Esophagus squamous epithelium (tissue), 5 donors: ENCODE measurements at places on chromosomes 4 and X.

DNA sequence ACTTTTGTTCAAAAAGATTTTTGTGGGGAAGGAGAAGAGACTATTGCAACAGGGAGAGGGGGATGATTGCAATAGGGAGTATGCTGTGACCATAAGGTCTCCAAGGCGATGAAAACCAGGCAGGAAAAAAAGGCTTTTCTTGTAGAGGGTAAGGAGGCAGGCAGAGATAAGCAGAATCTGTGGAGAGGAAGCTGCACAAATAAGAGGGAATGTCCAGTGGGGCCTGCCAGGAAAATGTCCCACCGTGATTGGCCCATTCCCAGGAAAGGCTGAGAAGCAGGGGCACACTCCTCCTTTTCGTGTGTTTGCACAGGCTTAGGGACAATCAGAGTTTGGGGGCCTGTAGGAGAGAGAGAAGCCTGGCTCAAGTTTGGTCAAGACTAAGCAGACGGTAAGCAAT lies 29.1 kb downstream of the SPACA5 start:
- no peak for DNase-seq
- H3K27me3 ChIP-seq: no peaks in the 10 kb centered on the region
- no peak overlapping the region for H3K4me3 ChIP-seq
- H3K36me3 ChIP-seq: no peaks in the 10 kb centered on the region

DNA sequence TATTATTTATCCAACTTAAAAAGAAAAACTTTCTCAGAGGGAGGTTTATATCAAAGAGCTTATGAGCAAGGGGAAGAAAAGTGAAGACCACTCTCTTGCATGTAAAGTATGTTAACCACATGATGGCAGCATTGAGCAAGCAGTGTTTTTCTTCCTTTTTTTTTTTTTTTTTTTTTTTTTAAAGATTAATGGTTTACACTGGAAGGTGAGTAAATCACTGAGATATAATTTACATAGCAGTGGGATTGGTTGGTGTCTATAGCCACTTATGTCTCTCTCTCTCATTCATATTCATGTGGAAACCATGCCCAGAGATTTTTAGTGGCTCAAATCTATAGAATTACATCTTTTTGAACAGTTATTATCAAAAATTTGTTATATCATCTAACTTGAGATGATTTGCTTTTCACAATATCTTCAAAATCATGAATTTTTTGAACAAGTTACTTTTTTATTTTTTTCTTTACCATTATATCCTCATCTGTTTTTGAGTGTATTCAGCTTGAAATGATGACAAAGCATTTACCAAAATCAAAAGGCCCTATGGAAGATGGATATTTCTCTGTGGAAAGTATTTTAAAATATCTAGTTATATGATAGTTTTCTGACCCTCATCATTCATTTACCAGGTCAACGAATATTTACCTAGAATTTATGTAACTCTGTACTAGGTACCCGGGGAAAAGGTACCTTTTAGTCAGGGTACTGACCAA lies 31.6 kb downstream of the MTHFD2L start:
- no peaks in the 10 kb centered on the region for H3K4me1 ChIP-seq
- H3K27me3 ChIP-seq: no peaks in the 10 kb centered on the region
- H3K4me3 ChIP-seq: no peak overlapping the region
- H3K27ac ChIP-seq: no peak overlapping the region

- DNase-seq: no peak
- H3K27me3 ChIP-seq: no peaks in the 10 kb centered on the region
- H3K4me1 ChIP-seq: no peaks in the 10 kb centered on the region
- H3K4me3 ChIP-seq: no peak overlapping the region
- H3K36me3 ChIP-seq: no peaks in the 10 kb centered on the region
- no peak overlapping the region for H3K27ac ChIP-seq
These were observed 37.2 kb downstream of the LIMCH1 start for GRCh38 chr4:41575207-41575606.

GRCh38 chrX:39443240-39443639 lies 642.0 kb downstream of the MID1IP1 start:
- H3K36me3 ChIP-seq: no peaks in the 10 kb centered on the region
- DNase-seq: no peak
- H3K4me1 ChIP-seq: no peaks in the 10 kb centered on the region
- no peak overlapping the region for H3K4me3 ChIP-seq
- H3K27me3 ChIP-seq: no peaks in the 10 kb centered on the region
- H3K27ac ChIP-seq: no peak overlapping the region

GRCh38 chr4:141229408-141230101 lies 8.9 kb downstream of the ZNF330 start:
- H3K27ac ChIP-seq: no peak overlapping the region
- DNase-seq: no peak
- H3K27me3 ChIP-seq: no peaks in the 10 kb centered on the region
- H3K4me3 ChIP-seq: no peak overlapping the region
- H3K4me1 ChIP-seq: peaks cover 4% of the 10 kb centered on the region

- H3K27ac ChIP-seq: no peak overlapping the region
- H3K4me1 ChIP-seq: no peaks in the 10 kb centered on the region
- no peaks in the 10 kb centered on the region for H3K36me3 ChIP-seq
- no peak for DNase-seq
These were observed 36.6 kb downstream of the PCYT1B start for GRCh38 chrX:24610516-24610915.

DNA sequence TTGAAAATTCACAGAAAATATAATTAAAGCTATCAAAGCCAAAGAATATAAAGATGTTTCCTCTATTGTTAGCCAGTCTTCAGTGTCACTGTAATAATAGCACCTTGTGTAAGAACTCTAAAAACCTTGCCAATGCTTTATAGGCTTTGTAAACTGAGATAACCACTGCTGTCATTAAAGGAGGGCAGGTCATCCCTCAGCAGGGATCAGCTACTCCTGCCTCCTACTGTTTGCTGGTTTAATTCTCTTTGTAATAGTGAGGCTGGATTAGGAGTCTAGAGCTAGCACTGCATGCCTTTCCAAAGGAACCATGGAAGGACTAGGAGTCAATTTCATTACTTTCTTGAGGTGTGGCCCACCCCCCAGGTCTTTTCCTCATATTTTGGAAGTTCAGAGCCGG lies 46.2 kb downstream of the FHIP1A start:
- H3K4me3 ChIP-seq: no peak overlapping the region
- peaks cover 26% of the 10 kb centered on the region for H3K4me1 ChIP-seq
- no peak for DNase-seq
- H3K27me3 ChIP-seq: no peaks in the 10 kb centered on the region
- no peak overlapping the region for H3K27ac ChIP-seq

DNA sequence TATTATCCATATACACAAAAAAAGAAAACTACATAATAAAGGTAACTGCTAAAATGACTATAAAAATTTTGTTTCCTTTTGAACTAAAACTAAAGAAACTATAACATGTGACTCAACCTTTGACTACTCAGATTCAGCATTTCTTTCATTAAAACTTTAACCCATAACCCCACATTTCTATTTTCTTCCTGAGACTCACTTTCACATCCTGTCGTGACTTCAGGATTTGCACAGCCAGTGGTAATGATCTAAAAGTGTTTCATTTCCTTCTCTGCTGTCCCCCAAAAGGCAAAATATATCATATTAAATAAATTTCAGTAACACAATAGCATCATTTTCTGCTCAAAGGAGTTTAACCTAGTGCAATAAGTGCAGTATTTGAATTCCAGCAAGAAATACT lies 1022.4 kb upstream of the DIAPH2 start:
- H3K36me3 ChIP-seq: no peaks in the 10 kb centered on the region
- H3K4me3 ChIP-seq: no peak overlapping the region
- DNase-seq: no peak
- no peaks in the 10 kb centered on the region for H3K4me1 ChIP-seq

DNA sequence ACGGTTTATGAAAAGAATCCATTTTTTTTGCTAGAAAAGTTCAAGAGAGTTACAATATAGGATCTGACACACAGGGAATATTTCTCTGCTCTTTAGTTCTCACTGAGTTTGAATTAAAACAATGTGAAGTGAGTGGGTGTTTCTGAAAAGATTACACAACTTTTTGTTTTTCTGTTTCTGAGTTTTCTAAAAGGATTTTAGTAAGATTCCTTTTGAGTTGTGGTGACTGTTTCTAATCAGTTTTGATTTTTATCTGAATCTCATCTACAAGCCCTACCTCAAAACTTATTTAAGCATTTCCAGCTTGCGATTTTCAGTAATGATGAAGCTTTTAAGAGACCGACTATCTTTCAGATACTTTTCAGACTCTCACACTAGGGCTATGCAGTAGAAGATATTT lies 141.7 kb downstream of the GPAT3 start:
- no peaks in the 10 kb centered on the region for H3K36me3 ChIP-seq
- H3K27me3 ChIP-seq: no peaks in the 10 kb centered on the region
- no peak overlapping the region for H3K27ac ChIP-seq
- no peak overlapping the region for H3K4me3 ChIP-seq
- no peaks in the 10 kb centered on the region for H3K4me1 ChIP-seq

DNA sequence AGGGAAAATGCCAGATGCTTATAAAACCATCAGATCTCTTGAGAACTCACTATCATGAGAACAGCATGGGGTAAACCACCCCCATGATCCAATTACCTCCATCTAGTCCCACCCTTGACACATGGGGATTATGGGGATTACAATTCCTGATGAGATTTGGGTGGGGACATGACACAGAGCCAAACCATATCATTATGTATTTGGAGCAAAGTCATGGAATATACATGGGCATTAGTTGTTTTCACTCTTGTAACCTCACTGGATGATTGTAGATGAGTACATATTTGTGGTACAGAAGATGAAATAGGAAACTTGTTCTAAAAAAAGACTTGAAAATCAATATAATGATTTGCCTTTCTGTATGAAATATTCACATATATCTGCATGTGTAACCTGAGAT lies 674.5 kb upstream of the BOD1L1 start:
- H3K4me3 ChIP-seq: no peak overlapping the region
- no peaks in the 10 kb centered on the region for H3K4me1 ChIP-seq
- H3K36me3 ChIP-seq: no peaks in the 10 kb centered on the region
- H3K27me3 ChIP-seq: no peaks in the 10 kb centered on the region
- no peak for DNase-seq

DNA sequence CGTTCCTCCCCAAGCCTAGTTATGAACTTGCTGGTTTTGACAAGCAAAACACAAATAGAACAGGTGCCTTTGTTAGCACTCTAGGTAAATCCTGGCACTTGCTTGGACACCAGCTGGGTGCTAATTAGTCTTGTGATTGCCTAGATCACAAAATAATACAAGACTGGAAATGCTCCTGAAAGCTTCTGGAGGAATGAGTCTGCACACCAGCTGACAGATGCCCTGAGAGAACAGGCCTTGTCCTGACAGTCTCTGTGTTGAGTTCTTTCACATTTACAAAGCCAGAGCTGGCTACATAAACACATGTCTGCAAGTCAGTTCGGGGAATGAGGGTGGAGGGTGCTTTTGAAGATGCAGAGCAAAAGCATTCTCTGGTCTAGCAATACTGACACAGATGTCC lies 93.8 kb downstream of the ELOVL6 start:
- H3K27me3 ChIP-seq: no peaks in the 10 kb centered on the region
- no peaks in the 10 kb centered on the region for H3K36me3 ChIP-seq
- H3K4me1 ChIP-seq: peaks cover 4% of the 10 kb centered on the region
- no peak overlapping the region for H3K27ac ChIP-seq

DNA sequence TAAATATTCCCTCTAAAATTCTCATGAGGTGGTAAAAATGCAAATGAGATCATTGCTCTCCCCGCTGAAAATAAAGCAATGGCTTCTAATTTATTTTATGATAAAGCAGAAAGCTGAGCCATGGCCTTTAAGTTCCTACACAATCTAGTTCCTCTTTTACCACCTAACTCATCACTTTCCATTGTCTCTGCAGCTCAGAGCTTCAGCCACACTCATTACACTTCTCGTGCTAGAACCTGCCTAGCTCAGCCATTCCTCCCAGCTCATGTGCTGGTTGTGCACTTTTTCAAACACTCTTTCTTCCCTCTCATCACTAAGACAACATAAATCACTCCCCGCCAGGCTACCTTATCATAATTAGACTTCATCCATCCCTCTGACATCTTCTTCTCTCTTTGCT lies 1112.1 kb upstream of the PRKX start:
- no peak for DNase-seq
- no peaks in the 10 kb centered on the region for H3K4me1 ChIP-seq
- no peak overlapping the region for H3K27ac ChIP-seq
- H3K36me3 ChIP-seq: no peaks in the 10 kb centered on the region
- H3K4me3 ChIP-seq: no peak overlapping the region

DNA sequence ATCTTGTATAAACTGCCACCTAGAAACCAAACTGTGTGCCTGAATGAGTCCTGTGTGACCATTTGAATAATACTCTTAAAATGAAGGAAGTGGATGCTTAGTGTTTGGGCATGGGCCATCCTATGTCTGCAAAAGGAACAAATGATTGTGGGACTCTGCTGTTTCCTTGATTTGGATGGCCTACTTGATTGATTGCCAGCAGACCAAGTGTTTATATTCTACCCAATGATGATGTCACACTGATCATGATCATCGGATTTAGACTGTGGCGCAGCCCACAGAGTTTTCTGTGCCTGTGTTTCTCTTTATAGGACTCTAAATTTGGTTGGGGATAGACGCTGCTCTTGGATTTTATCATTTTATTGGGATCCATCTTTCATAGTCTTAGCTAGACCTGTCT lies 4.4 kb downstream of the SEPTIN11 start:
- H3K36me3 ChIP-seq: no peaks in the 10 kb centered on the region
- H3K4me1 ChIP-seq: peaks cover 9% of the 10 kb centered on the region
- no peak overlapping the region for H3K4me3 ChIP-seq
- no peak overlapping the region for H3K27ac ChIP-seq
- no peaks in the 10 kb centered on the region for H3K27me3 ChIP-seq

GRCh38 chr4:140711910-140712309 lies 44.3 kb downstream of the TBC1D9 start:
- H3K4me3 ChIP-seq: no peak overlapping the region
- no peak for DNase-seq
- no peaks in the 10 kb centered on the region for H3K4me1 ChIP-seq
- H3K36me3 ChIP-seq: no peaks in the 10 kb centered on the region
- H3K27me3 ChIP-seq: no peaks in the 10 kb centered on the region
- no peak overlapping the region for H3K27ac ChIP-seq

DNA sequence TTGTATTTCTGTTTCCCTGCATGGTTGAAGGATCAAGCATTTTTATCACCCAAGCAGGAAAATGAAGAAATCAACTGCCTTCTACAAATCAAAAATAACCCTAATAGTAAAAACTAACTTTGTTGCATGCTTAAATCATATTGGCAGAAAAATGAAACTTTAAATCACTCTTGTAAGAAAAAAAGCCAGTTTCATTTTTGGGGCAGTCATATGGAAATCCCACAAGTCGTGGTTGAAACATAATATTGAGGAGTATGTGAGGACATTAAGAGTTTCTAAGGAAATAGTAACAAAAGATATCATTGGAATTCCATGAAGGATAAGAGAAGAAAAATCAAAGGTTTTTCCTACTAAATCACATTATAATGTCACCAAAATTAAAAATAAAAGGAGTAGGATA lies 8.4 kb downstream of the TEC start:
- H3K27ac ChIP-seq: no peak overlapping the region

- H3K4me3 ChIP-seq: no peak overlapping the region
- H3K27me3 ChIP-seq: no peaks in the 10 kb centered on the region
- no peaks in the 10 kb centered on the region for H3K36me3 ChIP-seq
- peaks cover 4% of the 10 kb centered on the region for H3K4me1 ChIP-seq
These were observed 139.7 kb downstream of the PACRGL start for GRCh38 chr4:20839957-20840356.
